Ascending aorta (tissue), 2 donors: ENCODE measurements at places on chromosomes 2 and 18.

DNA sequence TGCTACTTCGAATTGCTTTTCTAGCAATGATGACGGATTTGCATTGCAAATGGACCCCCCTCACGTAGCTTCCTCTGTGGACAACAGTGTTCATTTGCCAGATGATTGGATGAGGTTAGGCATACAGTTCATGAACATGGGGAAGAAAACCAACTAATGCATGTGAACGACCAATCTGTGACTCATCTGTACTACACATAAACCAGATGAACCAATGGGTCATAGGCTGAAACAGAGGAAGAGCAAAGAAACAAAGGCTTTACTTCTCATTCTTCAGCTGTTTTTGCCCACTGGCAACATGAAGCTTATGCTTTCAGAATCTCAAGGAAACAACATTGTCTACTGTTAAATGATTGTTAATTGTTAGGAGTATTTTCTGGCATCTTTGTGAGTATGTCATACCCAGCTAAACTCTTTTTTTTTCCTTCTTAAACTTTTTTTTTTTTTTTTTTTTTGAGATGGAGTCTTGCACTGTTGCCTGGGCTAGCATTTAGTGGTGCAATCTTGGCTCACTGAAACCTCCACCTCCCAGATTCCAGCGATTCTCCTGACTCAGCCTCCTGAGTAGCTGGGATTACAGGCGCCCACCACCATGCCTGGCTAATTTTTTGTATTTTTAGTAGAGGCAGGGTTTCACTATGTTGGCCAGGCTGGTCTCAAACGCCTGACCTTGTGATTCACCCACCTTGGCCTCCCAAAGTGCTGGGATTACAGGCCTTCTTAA lies 35.5 kb downstream of the EFEMP1 start:
- DNase-seq: peak; percentile 70

- no peak for DNase-seq
Measured at GRCh38 chr2:12320027-12320734, 396.6 kb upstream of the TRIB2 start.

GRCh38 chr2:41410011-41410410 lies 637.8 kb upstream of the PKDCC start:
- no peak for DNase-seq

DNA sequence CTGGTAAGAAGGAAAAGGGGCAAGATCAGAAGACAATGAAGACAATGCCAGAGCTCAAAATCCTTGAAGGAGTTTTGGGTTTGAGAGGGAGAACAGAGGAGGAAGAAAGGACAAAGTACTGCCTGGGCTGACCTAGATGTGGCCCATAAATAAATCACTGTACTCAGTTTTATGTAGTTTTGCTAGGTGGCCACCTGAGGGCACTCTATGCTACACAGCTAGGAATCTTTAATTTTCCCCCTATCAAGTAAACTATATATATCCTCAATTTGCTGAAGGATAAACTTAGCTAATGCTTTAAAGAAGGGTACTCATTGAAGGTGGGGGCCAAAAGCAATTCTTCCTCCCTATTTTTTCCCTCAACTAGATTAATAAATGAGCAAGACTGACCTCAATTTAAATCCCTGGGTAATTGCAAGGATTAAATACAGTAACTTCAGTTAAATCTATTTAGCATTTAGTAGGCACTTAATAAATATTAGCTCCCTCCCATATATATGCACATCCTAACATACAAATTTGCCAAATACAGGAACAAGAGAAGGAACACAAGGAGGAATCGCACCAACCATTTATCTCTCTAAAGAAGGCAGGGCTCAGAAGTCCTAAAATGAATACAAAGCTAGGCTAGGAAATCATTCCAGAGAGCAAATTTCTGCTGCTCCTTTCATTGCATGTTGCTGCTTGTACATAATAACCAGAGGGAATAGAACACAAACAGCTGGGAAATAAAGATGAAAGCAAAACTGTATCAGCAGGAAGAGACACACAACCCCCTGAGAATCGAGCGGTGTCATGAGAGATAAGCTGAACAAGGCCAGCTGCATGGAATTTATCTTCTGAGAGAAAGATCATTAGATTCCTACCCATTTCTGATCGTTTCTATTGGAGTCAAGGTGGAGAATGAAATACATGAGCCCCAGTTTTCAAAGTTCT lies 540.1 kb downstream of the NRXN1 start:
- DNase-seq: no peak

GRCh38 chr2:71833855-71834560 lies 313.7 kb downstream of the CYP26B1 start:
- DNase-seq: no peak

GRCh38 chr2:212922701-212923100 lies 228.7 kb downstream of the IKZF2 start:
- no peak for DNase-seq

DNA sequence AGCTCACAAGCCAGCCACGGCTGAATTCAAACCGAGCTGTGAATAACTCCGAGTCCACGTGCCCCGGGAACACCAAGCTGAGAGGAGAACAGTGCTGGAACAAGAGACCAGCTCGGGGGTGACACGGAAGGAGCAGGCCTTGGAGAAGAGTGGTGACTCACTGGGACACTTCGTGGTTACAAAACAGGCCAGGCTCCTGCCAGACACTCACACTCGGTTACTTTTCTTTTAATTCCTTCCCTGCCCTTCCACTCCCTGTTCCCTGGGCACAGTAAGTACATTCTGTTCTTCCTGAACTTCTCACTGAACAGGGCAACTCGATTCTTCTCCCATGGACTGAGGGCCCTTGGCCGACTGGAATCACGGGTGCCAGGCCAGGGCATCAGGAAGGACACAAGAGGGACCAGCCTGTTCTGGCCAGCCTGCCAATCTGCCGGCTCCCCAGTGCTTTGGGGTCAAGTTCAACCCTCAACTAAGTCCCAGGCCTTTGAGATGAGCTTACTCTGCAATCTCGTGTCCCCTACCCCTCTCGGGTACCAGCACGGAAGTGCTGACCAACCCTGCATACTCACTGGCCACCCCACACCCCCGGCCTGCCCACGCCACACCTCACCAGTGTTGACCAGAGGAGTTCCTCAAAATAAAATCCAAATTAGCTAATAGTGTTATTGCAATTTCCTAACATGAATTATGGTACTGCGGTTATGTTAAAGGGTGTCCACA lies 87.5 kb downstream of the TFCP2L1 start:
- DNase-seq: peak; percentile 65

- no peak for DNase-seq
Measured at GRCh38 chr2:234348081-234348480, 148.8 kb downstream of the ARL4C start.

DNA sequence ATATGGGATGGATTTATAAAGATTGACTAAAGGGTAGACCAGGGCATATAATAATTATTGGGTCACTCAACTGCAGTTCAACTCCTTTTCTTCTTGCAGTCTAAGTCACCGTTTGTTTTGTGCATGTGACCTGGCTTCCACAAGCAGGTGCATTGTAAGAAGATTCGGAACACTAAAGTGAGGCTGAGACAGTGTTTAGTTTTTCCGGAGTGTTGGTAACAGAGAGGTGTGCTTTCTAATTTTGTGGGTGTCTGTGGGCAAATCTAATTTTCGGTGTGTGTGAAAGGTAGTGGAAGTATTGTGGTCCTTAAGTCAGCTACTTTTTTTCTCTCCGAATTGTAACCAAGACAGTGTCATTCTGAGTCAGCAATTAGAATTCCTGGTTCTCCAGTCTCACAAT lies 184.5 kb downstream of the CDH19 start:
- no peak for DNase-seq

GRCh38 chr2:213285404-213285803 lies 1.1 kb downstream of the SPAG16 start:
- no peak for DNase-seq

- DNase-seq: no peak
Measured at GRCh38 chr2:100660851-100661584, 98.2 kb downstream of the PDCL3 start.

DNA sequence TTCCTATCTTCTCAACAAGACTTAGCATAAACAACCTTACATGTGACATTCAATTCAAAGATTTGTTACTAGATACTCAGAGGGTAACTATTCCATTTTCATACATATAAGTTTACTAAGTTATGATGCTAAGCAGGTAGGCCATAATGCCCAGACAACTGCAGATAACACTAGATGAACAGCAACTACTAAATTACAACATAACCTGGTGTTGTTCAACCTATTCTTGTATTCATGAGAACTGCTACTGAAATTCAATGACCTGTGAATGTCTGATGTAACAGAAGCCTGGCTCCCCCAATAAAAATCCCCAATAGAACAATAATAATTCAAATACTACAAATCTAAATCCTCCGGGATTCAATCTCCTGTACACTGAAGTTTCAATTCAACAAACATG lies 24.8 kb downstream of the FEZ2 start:
- DNase-seq: no peak

DNA sequence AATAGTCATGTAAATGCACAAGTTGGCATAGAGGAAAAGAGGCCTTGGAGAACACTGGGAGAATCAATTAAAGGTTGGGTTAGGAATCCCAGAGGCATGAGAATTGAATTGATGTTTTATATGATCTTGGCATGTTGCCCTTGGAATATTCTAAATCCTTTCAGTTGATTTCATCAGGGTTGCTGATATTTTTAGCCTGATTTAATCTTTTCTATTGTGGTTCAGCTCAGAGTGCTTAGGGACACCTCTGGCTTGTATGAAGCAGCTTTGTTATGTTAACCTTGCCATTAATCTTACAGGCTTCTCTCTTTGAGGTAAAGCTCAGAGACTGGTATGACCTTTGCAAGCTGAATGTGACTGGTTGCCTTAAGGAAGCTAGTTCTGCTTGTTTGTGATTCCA lies 64.4 kb upstream of the LYPD6B start:
- DNase-seq: no peak

- no peak for DNase-seq
Measured at GRCh38 chr2:165391791-165392190, 77.7 kb upstream of the CSRNP3 start.

DNA sequence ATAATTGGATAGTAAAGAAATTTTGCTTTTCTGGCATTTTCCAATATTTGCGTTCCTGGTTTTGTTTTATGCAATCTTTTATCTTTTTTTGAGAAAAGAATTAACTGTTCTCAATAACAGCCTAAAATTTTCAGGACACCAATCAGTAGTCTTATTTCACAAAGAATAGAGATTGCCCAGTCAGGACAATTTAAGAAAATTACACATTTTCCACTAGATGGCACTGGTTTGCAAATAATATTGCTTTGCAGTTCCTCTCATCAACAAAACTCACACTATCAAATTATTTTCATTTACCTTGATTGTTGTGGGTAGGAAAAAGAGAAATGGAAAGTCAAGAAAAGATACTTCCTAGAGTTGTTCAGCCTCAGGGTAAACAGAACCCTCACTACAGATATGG lies 2.4 kb upstream of the RBM45 start:
- no peak for DNase-seq

DNA sequence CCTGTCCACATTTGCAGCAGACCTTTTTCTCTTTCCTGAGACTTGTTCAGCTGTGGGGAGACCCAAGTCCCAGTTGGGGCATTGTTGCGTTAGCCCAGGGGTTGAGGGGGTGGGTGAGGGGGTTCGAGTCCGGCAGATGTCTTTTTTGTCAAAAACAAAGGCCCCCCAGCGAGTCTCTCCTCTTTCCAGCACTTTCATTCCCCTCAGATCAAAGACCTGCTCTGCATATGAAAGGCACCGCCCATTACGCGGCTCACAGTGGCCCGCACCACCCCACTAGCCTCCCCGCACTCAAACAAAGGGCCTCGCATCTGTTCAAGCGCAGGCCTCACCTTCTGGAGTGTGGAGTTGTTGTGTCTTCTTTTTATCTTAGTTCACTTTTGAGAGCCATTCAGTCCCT lies 25.2 kb downstream of the TRABD2A start:
- DNase-seq: no peak

GRCh38 chr2:8543383-8544170 lies 138.3 kb upstream of the ID2 start:
- peak; percentile 79 for DNase-seq

- DNase-seq: no peak
Measured at GRCh38 chr18:76658627-76659026, 163.6 kb upstream of the ZNF516 start.
